ENCODE measurements at places on chromosomes 3 and 15. TPM values are rescaled to one million over a fixed set of nuclear protein-coding genes. Genes with fewer than 3 reads are reported as not detected.

The SLC22A14 gene
- 0.12 TPM for total RNA-seq

The GCNT3 gene
- not detected for total RNA-seq

The ZNF620 gene
- 2.4 TPM for total RNA-seq

The CAMKV gene
- not detected for total RNA-seq

The THBS1 gene
- total RNA-seq, result 277 TPM

The TGM4 gene
- not detected for total RNA-seq

The PEX5L gene
- not detected for total RNA-seq

The AMT gene
- total RNA-seq, result 1.5 TPM

The FANCD2 gene
- total RNA-seq, result 25.9 TPM

The WDR48 gene
- total RNA-seq, result 44.3 TPM

The ACAN gene
- 21.0 TPM for total RNA-seq

The AAGAB gene
- total RNA-seq, result 50.4 TPM

The SLC25A20 gene
- total RNA-seq, result 34.6 TPM

The UBAP1L gene
- 1.2 TPM for total RNA-seq

The CCR9 gene
- not detected for total RNA-seq

The EXD1 gene
- not detected for total RNA-seq

The RLBP1 gene
- total RNA-seq, result not detected

The CFAP20DC gene
- total RNA-seq, result 1.1 TPM

The TMCO5A gene
- total RNA-seq, result not detected

The NANOGP8 gene
- not detected for total RNA-seq

The SENP8 gene
- total RNA-seq, result 2.6 TPM

The TRPC1 gene
- total RNA-seq, result 28.4 TPM

The TP63 gene
- total RNA-seq, result 0.12 TPM

The ACOX2 gene
- 25.6 TPM for total RNA-seq

The MAP6D1 gene
- total RNA-seq, result 0.66 TPM

The GPR27 gene
- 0.13 TPM for total RNA-seq

The ZNF385D gene
- total RNA-seq, result 2.0 TPM

The CCR1 gene
- total RNA-seq, result 0.13 TPM

The MKRN3 gene
- not detected for total RNA-seq

The P2RY1 gene
- total RNA-seq, result 1.2 TPM

The IQCF5 gene
- not detected for total RNA-seq

The GRK7 gene
- total RNA-seq, result not detected
